HFFc6 (cell line): ENCODE measurements at places on chromosomes 1 and 21.
A peak's percentile ranks its signal among the peaks of the same experiment; 100 is the strongest.

DNA sequence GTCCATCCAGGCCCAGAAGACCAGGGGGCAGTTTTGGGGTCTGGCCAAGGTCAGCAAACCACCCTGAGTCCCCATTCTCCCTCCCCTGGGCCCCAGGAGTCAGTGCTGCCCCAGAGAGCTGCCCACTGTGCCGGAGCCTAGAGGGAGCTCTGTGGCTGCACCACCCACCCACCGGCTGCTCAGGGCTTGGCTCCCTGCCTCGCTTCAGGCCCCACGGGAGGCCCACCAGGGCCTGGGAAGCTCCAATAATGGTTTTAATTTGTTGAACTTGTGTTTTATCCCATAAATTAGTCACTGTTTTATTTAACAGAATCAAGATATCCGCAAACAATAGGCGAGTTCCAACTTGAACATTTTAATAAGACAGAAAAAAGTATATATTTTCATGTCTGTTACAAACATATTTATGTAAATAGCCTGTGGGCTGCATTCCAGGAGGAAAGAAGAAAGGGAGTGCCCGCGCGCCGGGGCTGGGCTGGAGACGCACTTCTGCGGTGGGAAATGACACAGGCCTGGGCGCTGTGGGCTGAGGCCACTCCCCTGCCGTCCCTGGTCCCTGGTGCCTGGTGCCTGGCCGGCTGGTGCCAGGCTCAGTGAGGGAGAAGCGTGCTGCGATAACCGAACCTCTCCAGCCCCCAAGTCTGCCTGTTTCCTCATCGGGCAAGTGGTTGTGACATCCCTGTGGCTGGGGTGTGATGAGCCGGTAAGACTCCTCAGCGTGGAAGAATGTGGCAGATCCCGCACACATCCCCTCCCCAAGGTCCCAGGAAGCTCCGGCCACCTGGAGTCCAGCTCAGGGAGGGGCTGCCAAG is 160.5 kb downstream of the PEX14 start:
- no peak for DNase-seq

GRCh38 chr1:24416666-24417391 is 1.2 kb downstream of the NIPAL3 start:
- peak; percentile 99 for DNase-seq

- DNase-seq: peak; percentile 7
Measured at GRCh38 chr1:3695326-3696217, 43.3 kb downstream of the TP73 start.

DNA sequence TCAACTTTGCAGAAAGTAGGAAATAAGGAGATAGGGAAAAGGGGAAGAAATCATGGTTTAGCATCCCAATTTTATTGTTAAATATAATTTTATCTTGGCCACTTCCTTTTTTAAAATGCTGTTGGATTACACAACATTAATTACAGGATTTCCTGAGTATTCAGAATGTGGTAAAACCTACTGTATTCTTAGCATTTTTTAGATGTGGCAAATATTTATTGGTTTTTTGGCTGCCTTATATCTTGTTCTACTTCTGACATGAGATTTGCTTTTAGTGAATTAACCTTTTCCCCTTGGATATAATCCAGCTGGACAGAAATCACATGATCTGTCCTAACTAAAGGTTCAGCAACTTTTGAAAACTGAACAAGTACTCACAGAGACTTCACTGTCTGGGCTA is 104.9 kb downstream of the PTGS2 start:
- DNase-seq: peak; percentile 74

GRCh38 chr1:33599516-33600115 is 127.2 kb downstream of the ZSCAN20 start:
- no peak for DNase-seq
